ENCODE measurements at places on chromosomes 5 and 9. TPM values are rescaled to one million over a fixed set of nuclear protein-coding genes. Genes with fewer than 3 reads are reported as not detected.

MZB1 gene
- not detected for total RNA-seq

PSIP1 gene
- 91.9 TPM for total RNA-seq

RGS7BP gene
- 16.2 TPM for total RNA-seq

OBP2B gene
- total RNA-seq, result not detected

MCC gene
- total RNA-seq, result 38.6 TPM

FGF18 gene
- total RNA-seq, result 0.07 TPM

NR4A3 gene
- under 0.01 TPM for total RNA-seq

IGIP gene
- total RNA-seq, result 6.3 TPM

DAPK1 gene
- total RNA-seq, result 63.7 TPM

NOXA1 gene
- total RNA-seq, result 0.29 TPM

RANBP3L gene
- total RNA-seq, result not detected

VLDLR gene
- total RNA-seq, result 5.1 TPM

GARIN3 gene
- not detected for total RNA-seq

PCDHGA3 gene
- total RNA-seq, result 0.93 TPM

SLC45A2 gene
- total RNA-seq, result not detected

SERINC5 gene
- total RNA-seq, result 11.1 TPM

FOXD4L3 gene
- 0.27 TPM for total RNA-seq

C9orf50 gene
- total RNA-seq, result not detected

SPATA31A3 gene
- total RNA-seq, result not detected

STK10 gene
- 49.2 TPM for total RNA-seq

SLCO6A1 gene
- not detected for total RNA-seq

ANXA6 gene
- 221 TPM for total RNA-seq

SKIC3 gene
- 201 TPM for total RNA-seq

SLCO4C1 gene
- under 0.01 TPM for total RNA-seq

NSG2 gene
- total RNA-seq, result not detected

TYRP1 gene
- 0.66 TPM for total RNA-seq

KCNV2 gene
- total RNA-seq, result not detected

NTNG2 gene
- 0.13 TPM for total RNA-seq

SOX30 gene
- not detected for total RNA-seq

NMUR2 gene
- total RNA-seq, result not detected

ARID3C gene
- total RNA-seq, result 0.07 TPM

TXNDC8 gene
- total RNA-seq, result not detected

FREM1 gene
- total RNA-seq, result 0.27 TPM

C5orf58 gene
- not detected for total RNA-seq

PPP1R2B gene
- 0.07 TPM for total RNA-seq

PLPPR1 gene
- 1.1 TPM for total RNA-seq

PDLIM4 gene
- total RNA-seq, result 87.9 TPM

MOB3B gene
- under 0.01 TPM for total RNA-seq

SPATA31E1 gene
- total RNA-seq, result not detected

MAST4 gene
- total RNA-seq, result 105 TPM

FSD1L gene
- total RNA-seq, result 9.3 TPM

CTXN3 gene
- not detected for total RNA-seq

NRARP gene
- total RNA-seq, result 12.1 TPM

HBEGF gene
- 27.8 TPM for total RNA-seq

LAMC3 gene
- total RNA-seq, result 0.22 TPM

C9orf78 gene
- total RNA-seq, result 31.8 TPM

MEGF9 gene
- 40.0 TPM for total RNA-seq

MARVELD2 gene
- total RNA-seq, result 4.9 TPM

CERCAM gene
- total RNA-seq, result 20.7 TPM

FLT4 gene
- 1.9 TPM for total RNA-seq

PCDHAC1 gene
- total RNA-seq, result under 0.01 TPM

CARD9 gene
- total RNA-seq, result 0.40 TPM

PDZD2 gene
- 4.0 TPM for total RNA-seq
